ENCODE measurements at places on chromosomes 2 and 18.

DNA sequence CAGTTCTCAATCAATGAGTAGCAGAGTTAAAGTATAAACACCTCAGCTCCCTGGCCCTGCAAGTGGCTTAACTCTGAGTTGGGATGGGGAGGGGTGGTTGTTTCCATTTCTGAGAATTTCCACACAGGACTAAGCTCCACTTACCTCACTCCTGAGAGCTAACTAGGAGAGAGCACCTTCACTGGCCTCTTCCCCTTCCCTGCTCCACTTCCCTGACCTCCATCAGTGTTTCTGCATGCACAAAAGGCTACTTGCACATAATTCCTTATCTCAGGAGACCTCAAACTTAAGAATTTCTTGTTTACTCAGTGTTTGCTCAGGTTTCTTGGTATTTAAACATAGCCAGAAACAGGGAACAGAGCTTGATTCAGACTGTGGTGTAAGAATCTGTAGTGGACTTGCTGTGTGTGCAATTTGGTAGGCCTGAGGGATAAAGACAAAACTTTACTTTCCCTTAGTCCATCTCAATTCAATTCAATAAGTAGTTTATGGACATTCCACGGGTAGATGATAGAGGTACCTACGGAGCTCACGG is 97.2 kb downstream of the PID1 start:
- no peak for DNase-seq

DNA sequence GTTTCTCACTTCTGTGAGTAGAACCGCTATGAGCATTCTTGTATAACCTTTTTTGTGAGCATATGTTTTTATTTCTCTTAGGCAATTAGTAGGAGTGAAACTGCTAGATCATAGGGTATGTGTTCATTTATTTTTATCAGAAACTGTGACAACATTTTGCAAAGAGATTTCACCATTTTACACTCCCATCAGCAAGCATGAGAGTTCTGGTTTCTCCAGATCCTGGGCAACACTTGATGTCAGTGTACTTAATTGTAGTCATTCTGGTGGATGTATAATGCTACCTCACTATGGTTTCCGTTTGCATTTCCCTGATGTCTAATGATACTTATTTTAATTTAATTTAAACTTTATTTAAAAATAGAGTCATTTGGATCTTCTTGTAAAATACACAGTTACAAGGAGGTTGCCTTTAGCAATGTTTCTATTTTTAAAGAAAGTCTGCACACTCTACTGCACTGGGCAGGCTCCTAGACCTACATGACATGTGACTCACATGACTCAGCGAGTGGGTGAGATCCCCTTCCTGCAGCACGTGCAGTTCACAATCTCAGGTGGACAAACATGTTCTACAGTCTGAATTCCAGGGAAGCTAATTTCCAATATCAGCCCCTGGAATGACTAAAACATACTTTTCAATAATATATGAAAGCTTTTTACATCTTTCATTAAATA is 127.0 kb upstream of the BCL2L11 start:
- DNase-seq = peak; percentile 20

- no peak for DNase-seq
These were observed 327.7 kb upstream of the ZNF804A start for GRCh38 chr2:184270660-184271059.

DNA sequence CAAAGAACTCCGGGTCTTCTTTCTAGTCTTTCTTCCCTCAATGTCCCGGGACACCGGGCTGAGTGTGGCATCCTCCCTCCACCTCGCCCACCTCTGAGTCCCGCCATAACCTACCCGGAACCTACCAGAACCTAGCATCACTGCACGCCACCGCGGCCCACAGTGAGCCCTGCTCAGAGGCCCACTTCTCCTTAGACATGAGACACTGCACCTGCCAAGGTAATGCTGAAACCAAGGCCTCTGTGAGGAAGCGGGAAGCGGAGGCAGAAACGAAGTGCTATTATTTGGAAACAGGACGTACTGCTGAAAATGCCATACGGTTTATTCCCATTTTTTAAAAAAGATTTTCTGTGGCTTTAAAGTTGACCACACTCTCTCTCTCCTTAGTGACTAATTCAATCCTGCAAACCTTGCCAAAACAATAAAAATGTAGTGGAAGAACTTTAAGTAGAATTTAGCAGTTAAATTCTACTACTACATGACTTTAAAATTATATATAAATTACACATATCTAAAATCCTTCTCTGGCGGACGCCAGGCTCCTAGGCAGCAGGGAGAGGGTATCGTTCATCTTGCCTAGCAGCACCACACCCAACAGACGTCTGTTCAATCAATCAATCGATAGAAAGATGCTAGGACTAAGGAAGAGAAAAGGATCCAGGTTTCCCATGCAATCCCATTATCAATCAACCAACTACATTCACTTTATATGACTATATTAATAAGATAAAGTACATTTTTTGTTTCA is 82.0 kb downstream of the ZNF516 start:
- no peak for DNase-seq

DNA sequence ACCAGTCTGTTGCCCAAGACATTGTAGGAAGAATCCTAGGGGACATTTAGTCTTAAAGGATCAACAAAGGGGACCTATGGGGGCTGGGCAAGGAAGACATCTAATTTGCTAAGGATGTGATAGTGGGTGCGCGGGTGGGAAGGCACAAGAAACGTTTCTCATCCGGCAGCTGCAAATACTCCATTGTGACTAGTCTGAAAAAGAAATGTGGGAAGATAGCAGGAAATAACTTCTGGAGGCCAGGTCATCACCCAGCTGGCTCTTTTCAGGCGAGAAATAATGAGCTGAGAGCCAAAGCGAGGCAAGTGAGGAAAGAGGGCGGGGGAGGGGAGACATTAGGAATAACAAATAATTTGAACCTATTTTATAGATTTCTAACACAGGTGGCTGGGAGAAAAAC is 70.3 kb upstream of the NCK2 start:
- no peak for DNase-seq

DNA sequence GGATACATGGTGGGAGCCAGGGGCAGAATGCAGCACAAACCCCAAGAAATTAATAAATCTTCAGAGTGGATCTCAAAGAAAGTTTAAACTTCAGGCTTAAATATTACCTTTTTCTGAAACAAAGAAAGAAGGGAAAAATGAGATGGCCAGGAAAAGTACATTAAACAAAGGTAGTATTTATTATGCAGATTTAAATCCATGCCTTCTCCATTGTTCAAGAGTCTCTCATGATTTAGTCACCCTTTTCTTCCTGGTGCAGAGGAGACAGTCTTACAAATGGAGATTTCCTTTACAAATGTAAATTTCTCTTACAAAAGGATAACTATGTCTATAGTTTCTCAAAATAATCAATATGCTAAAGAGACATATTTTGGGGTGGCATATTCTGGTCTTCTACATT is 33.4 kb upstream of the PPM1B start:
- DNase-seq = no peak

- DNase-seq = no peak
These were observed 121.9 kb downstream of the HDAC4 start for GRCh38 chr2:239278941-239279365.

DNA sequence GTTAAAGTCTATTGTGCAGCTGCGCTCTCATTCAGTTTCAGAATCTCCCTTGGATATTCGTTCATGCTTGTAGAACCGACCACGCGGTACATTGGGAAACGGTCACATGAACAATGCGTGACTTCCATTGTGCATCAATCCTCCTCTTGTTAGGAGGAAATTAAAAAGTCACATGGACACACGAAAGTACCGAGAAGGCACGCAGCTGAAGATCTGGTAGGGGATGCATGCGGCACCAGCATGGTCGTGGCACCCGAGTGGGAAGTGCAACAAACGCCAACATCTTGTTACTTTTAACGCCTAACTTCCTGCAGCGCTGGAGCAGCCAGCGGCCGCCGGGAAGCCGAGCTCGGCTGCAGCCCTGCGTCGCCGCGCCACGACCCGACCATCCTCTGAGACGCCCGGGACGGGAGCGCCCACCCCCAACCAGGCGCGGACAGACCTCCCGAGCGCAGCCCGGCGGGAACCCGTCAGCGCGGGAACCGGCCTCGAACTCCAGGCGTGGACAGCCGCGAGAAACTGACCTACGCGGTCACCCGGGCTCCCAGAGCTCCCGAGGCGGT is 412 bp downstream of the OSBPL1A start:
- DNase-seq = peak; percentile 83

DNA sequence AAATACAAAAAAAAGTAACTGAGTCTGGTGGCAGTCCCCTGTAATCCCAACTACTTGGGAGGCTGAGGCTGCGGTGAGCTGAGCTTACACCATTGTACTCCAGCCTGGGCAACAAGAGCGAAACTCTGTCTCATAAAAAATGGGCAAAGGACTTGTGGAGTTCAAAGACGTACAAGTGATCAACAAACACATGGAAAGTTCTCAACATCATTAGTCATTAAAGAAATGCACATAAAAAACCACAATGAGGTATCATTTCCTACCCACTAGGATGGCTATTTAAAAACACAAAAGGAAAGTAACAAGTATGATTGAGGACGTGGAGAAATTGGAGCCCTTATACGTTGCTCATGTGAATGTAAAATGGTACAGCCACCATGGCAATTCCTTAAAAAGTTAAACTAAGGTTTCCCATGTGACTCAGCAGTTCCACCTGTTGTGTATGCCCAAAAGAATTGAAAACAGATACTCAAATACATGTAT is 52.3 kb downstream of the RAB10 start:
- DNase-seq = no peak

DNA sequence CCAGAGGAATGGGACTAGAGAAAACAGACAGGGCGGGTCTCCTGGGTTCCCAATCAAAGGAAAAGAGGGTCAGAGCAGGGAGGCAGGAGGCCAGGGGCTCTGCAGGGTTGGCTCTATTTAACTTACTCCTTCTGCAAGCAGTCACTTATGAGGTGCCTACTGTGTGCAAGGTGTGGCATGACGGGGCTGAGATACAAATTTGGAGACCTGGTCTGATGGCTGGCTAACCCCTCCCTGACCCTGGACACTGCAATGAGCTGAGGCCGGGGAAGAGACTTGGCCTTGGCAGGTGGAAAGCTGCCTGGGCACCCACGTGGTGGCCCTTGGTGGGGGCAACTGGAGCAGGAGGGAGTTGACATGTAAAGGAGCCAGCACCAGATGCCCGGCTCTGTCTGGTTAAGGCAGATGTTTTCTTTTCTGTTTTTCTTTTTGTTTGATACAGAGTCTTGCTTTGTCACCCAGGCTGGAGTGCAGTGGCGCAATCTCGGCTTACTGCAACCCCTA is 148.5 kb upstream of the GATA6 start:
- DNase-seq = no peak

DNA sequence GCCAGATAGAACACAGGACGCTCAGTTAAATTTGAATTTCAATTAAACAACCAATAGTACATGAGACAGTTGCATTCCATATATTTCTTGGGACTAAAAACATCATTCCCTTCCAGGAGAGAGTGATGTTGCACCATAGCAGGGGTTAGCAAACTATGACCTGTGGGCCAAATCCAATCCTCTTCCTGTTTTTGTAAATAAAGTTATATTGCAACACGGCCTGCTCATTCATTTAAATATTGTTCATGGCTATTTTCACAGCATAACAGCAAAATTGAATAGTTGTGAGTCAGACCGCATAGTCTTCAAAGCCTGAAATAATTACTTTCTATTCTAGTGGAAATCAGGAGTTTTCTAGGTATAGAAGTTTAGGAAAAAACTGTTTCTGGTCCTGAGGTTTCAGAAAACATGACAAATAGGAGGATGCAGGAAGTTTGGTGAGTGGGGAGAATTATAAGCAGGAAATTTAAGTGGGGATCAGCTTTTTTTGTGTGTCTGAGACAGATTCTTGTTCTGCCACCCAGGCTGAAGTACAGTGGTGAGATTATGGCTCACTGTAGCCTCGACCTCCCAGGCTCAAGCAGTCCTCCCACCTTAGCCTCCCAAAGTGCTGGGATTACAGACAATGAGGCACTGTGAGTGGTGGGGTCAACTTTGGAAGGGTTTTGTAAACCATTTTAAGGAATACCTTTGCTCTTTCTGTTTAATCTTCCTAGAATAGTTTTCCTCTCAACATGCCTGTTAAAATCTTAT is 131.5 kb downstream of the SOCS6 start:
- no peak for DNase-seq

DNA sequence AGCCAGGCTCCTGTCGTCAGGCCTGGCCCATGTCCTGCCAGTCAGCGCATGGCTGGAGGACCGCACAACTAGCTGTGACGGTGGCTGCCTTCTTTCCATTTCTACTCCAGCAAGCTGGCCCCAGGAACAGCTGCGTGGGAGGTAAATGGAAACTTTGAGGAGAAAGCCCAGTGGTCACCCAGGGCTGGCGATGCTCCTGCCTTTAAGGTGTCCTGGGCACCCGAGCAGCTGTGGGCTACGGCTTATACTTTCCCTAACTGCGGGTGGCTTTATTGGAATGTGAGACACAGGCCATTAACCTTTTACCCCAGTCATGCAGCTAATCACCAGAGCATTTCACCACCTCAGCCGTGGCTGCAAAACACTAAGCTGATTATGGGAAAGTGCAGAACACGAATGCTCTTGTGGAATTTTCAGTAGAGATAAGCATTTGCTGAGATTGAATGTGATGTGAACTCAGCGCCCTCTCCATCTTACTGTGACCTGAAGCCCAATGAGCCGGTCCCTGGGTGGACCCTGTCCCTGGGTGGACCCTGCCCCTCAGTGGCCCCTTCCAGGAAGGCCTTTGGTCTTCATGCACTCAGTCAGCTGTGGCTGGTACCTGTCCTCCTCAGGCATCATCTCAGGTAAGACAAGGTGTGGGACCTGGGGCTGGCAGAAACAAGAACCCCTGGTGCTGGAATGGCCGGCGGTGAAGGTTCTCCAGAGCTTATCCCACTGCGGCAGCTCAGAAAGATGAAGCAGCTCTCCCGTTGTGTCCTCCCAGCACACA is 275.4 kb upstream of the HS6ST1 start:
- DNase-seq = peak; percentile 70

GRCh38 chr2:231321021-231321420 is 74.5 kb upstream of the B3GNT7 start:
- peak; percentile 15 for DNase-seq

DNA sequence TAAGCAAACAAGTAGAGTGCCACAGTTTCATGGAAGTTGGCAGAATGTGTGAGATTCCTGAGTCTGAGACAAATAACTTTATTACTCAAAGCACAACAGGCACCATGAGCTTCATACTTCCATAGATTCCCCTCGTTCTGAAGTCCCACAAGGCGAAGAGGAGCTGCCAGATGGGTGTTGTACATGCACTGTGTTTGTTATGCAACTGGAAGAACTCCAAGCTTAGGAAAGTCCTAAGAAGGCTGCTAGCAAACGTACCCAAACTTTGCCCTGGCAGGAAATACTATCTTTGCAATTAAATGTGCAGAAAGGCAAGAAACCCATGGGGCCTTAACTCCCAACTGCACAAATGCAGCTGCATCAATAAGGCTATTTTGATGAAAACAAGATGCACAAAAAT is 1.6 kb upstream of the GCA start:
- DNase-seq = no peak
